ENCODE measurements at places on chromosomes 3 and 15.

- no peak for DNase-seq
These were observed 288.9 kb upstream of the DPH6 start for GRCh38 chr15:35834866-35835265.

DNA sequence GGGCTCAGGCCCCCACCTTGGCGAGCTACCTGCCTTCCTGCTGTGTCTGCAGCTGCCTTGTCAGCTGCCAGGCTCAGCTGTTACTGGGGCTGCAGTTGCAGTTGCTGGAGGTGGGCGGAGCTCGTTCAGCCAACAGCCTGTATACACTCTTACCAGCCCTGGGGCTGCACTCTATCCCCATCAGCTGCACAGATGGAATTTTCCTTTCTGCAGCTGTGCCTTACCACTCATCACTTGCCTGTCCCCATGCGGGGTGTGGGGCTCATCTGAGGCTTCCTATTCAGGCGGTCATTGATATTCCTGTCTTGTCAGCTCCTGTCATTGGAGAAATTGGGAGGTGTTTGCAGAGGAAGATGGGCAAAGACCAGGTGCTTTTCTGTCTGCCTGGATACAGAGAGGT lies 9.1 kb upstream of the SYN2 start:
- no peak for DNase-seq

GRCh38 chr3:108201258-108201657 lies 21.0 kb downstream of the IFT57 start:
- DNase-seq: no peak

GRCh38 chr3:45795882-45796765 lies at the start of gene SLC6A20:
Gene SLC6A20 (minus strand): TSS chr3:45796536. CDS start chr3:45796419, 117 bp downstream.
- no peak for DNase-seq

DNA sequence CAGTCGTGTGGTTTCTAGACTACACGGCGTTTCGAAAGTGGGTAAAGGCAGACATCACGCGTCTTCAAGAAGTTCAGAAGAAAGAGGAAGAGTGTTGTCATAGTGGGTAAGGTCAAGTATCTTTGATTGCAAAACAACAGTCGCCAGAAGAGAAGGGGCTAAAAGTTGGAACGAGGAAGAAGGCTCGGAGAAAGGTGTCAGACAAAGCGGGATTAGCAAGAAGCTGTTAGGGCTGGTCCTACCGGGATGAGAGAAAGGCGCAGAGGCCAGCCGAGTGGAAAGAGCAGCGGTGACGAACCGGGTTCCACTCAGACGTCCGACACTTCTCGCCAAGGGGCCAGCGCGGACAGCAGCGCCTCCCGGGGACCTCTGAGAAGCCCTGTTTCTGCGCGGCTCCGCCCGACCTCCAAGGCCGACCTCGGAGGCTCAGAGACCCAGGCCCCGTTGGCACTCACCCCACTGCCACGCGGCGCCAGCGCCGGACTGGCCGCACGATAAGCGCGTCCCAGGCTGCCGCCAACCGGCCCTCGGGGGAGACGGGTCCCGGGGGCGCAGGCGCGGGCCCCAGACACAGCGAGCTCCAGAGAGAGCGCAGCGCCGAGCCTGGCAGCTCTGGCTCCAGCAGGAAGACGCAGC lies 436 bp downstream of the ADPGK start:
- DNase-seq: peak; percentile 14

- DNase-seq: no peak
These were observed 28.0 kb downstream of the SENP7 start for GRCh38 chr3:101484805-101485620.

DNA sequence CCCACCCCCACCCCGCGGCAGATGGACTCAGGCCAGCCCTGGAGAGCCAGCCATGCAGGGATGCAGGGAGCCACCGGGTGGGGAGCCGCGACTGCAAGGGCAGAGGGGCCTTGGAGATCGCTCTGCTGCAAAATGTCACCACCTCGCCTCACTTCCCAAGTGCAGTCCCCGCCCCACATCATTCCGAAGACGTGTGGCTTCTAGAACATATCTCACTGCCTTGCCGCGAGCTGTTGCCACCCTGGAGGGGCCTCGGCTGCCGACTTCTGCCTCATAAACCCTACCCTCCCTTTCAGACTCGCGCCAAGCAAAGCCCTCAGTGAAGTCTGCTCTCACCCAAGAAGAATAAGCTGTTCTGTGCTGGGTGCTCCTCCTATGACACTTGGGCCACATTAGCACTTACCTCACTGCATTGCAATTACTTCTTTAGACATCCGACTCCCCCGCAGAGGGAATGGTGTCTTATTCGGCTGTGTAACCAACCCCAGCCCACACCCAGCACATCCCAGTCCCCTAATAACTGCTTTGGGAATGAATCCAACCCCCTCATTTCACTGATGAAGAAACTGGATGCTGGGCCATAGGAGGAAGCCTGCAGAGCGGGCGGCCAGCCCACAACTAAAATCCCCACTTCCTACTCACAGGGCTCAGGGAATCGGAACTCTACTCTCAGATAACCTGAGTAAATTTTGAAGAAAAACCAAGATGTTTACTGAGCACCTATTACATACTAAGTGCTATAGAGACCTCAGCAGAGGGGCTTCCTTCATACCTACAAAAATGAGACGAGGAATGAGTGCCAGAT lies 8.6 kb downstream of the TLE3 start:
- DNase-seq: no peak

GRCh38 chr3:25940935-25941334 lies 151.0 kb downstream of the OXSM start:
- DNase-seq: no peak

DNA sequence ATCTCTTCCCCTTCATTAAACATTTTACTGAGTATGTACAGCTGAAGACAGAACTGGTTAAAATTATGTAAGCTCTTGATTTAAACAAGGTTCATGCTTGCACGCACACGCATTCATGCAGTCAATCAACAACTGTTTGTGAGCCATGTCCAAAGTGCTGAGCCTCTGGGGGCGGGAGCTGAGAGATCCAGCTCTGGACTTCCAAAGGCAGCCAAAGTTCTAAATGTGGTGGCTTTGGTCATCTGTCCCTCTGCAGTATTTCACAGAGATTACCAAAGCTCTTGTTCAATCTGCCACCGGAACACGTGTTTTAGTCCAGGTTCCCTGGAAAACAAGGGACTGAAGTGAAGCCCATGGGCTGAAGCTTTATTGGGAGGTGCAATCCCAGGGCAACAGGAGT lies 52.4 kb upstream of the SNRPA1 start:
- no peak for DNase-seq

GRCh38 chr3:89300981-89301380 lies 193.6 kb downstream of the EPHA3 start:
- DNase-seq: no peak

DNA sequence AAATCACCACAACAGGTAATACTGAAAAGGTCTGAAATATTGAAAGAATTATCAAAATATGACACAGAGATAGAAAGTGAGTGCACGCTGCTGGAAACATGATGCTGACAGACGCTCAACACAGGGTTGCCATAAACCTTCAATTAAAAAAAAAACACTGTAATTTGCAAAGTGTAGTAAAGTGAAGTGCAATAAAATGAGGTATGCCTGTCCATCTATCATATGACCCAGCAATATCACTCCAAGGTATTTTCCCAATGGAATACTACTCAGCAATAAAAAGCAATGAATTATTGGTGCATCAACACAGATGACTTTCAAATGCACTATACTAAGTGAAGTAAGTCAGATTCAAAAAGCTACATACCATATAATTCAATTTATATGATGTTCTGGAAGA lies 47.6 kb upstream of the SLC12A8 start:
- DNase-seq: no peak

DNA sequence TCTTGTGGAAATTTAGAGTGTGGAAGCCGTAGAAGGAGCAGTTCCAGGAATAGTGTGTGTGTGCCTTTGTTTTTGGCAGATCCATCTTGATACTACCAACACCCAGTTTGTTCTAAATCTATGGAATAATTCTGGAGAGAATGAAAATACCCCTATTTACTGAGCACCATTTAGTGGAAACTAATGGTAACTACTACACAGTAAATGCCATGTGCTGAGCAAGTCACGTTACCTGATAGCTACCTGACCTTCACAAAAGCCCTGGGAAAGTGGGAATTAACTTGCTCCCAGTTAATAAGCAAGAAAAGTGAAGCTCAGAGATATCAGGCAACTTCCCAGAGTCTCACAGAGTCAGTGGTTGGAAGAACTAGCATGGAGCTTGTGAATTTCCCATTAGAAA lies 137.7 kb downstream of the ARPP21 start:
- no peak for DNase-seq

DNA sequence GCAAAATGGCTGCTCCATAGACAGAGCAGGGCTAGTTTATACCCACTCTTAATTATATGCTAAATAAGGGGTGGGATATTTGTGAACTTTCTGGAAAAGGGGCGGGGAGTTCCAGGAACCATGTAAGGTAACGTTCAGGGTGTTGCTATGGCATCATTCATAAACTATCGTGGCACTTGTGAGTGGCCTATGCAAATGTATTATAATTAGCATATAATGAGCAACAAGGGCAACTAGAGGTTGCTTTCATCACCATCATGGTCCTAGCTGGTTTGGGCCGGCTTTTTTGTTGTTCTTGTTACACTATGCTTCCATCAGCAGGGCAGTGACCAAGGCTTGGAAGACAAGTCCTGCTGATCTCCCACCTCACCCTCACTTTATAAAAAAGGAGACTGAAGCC lies 43.2 kb upstream of the FGD5 start:
- no peak for DNase-seq

DNA sequence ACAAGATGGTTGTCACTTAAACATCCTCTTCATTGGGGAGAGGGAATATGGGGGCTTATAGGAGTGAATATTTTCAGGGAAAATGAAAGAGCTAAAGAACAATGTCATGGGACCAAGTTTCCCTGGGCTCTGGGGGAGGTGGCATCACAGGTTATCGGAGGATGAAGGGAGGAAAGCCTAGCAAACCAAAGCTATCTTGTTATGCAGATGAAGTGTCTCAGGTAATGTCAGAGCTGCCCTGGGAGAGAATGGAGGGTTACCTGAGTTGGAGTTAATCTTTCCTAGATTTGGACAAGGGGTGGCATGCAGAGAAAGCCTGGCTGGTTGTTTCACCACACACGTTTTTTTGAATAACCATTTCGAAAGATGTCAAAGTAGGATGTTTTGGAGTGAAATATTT lies 308.1 kb upstream of the ATP10A start:
- no peak for DNase-seq

DNA sequence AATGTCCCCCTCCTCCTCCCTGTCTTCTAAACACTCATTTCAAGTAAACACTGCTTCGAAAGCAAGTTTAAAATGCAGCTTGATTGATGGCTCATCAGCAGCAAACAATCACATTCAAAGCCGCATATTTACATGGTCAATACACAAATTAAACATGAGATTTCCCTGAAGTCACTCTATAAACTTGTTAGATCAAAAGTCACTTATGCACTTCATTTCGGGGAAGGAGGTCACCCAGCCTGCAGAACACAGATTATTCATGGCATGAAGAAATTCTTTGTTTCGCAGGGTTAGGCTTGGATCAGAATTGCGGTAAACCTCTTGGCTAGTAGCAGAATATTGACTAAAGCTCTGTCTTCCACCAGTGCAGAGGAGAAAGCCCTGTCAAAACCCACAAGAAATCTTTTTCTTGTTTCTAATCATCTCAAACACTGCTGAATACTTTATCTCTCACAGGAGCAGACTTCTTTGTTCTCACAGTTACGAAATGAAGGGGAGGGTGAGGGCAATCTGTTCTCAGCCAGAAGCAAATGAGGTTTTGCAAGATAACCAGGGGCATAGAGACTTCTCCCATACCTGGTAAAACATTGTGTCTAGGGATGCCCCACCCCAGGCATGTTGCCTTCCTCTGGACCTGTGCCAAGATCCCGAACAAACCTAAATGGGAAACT lies 133.3 kb upstream of the CHL1 start:
- no peak for DNase-seq

- no peak for DNase-seq
These were observed 217.4 kb upstream of the CD96 start for GRCh38 chr3:111324645-111325044.

GRCh38 chr15:33438396-33438795 lies 127.6 kb downstream of the RYR3 start:
- no peak for DNase-seq

GRCh38 chr3:59803268-59803667 lies 753.4 kb upstream of the CFAP20DC start:
- no peak for DNase-seq

GRCh38 chr3:108486941-108487340 lies 23.5 kb downstream of the MYH15 start:
- DNase-seq: no peak

- no peak for DNase-seq
These were observed 970 bp downstream of the DPPA4 start for GRCh38 chr3:109336291-109336861.

GRCh38 chr3:153885359-153885758 lies 235.8 kb upstream of the ARHGEF26 start:
- DNase-seq: no peak

GRCh38 chr3:82229397-82229796 lies 468.0 kb upstream of the GBE1 start:
- no peak for DNase-seq

DNA sequence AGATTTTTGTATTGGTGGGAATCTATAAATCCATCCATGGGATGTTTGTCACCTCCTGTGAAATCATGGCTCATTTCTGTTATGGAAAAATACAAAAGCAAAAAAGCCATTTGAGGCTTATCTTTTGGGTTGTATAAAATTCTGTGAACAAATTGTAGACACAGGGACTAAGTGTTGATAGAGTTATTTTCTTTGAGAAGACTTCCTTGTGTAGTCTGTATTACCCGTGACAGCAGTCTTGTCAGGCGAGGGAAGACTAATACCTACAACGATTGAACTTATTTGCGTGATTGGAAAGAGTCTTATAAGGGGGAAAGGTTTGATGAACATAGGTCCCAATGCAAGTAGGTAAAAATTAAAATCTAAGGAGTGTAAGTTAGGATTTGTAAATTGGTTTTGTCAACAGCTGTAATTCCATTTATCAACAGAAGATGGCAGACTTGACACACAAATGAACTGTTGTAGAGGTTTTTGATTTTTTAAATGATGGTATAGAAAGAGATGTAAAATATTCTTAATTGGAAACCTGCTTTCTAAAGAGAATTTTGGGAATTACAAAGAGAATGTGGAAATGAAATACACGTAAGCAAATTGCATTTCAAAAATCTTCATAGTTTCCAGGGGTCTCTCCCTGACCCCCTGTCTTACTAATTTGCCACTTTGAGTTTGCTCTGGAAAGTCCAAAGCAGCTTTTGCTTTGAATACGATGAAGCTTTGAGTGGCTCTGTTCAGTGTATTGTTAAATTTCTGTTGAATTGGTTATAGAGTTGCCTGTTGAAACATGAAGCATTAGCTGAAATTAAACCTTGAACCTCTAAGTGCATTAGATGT lies 33.2 kb downstream of the SLC25A26 start:
- DNase-seq: no peak

GRCh38 chr15:89043031-89044002 lies 44.9 kb upstream of the ABHD2 start:
- DNase-seq: no peak

- no peak for DNase-seq
These were observed 167.4 kb downstream of the NTRK3 start for GRCh38 chr15:88089024-88089620.

GRCh38 chr15:43941555-43941954 lies 114.8 kb downstream of the WDR76 start:
- no peak for DNase-seq

DNA sequence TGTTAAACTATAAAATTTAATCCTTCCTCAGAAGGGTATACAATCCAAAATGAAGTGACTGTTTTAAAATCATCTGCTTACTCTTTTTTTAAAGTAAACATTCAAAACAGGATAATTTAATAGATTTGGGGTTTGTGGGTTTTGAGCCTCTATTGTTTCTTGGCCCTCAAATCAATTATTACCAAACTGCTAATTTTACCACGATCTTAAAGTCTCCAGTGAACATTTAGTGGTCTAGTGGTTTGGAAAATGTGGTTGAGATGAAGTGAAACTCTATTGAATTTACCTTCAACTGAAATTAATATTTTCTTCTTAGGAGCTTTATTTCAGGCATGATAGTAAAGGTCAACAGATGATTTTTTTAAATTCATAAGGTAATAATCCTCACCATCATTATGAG lies 11.2 kb upstream of the ATP11B start:
- DNase-seq: no peak
